ENCODE measurements at places on chromosomes 4 and X.

GRCh38 chr4:19327364-19327763, 924.3 kb upstream of the SLIT2 start:
- no peak for DNase-seq

DNA sequence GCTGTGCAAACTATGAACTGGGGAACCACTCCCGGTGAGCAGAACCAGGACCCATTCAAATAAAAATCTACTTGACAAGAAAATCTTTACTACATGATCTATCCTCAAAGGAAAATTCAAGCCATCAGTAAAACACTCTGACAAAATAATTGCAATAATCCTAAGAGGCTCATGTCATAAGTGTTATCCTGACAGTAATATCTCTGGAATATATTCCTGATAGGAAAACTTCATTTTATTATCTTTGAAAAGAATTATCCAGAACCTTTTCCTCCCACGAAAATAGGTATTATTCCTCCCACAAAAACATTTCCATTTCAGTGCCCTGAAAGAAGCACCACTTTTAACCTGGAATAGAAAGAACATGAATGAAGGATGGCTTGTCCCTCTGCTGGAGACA, 357.7 kb upstream of the PCDH7 start:
- DNase-seq: no peak

GRCh38 chr4:160375772-160376452, 1273.0 kb downstream of the RAPGEF2 start:
- no peak for DNase-seq

DNA sequence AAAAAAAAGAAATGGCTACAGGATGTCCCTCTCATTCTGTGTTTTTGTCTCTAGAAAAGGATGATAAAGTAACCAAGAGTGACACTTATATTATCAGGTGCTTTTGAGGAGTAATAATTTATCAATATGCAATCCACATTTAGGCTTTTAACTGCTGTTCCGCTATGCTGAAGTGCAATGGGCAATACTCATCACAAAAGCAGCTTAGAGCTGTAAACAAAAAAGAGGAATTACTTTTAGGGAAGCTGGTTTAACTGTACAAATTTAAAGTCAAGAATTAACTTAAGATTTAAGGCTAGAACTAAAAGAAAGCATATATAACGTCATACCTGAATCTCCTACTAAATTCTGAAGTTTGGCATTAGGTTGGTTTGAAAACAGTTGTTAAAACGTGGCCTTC, 93.5 kb upstream of the DDX3X start:
- DNase-seq: no peak

GRCh38 chrX:136318156-136318555, 17.4 kb downstream of the ADGRG4 start:
- no peak for DNase-seq

DNA sequence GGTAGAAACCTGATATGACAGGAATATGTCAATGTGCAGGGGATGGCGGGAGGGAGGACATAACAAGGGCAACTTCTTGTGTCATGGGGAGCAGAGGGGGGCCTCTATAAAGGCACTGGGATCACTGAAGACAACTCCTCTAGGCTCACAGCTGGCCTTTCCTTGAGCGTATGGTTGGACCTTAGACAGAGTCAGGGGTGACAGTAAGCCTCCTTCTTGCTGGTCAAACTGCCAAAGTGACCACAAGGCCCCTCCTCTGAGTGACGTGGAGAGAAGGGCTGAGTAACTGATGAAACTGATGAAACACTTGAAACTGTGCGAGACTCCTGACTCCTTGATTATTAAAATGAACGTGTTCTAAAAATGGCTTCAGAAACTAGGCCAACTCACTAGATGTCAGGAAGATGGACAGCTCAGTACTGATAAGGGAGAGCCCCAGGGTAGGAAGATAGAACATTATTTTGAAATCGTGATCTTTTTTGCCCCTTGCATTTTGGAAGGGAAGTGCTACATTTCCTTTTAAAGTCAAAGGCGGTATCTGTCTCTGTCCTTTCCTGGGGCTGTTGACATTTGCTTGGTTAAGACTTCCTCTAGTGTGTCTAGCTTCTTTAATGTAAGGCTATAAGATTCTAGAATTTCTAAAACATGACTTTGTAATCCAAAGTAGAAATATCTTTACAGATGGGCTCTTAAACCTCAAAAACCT, 1.6 kb downstream of the RAB33A start:
- peak; percentile 74 for DNase-seq

- no peak for DNase-seq
Observed at GRCh38 chr4:182102576-182102975, 140.6 kb upstream of the TENM3 start.

DNA sequence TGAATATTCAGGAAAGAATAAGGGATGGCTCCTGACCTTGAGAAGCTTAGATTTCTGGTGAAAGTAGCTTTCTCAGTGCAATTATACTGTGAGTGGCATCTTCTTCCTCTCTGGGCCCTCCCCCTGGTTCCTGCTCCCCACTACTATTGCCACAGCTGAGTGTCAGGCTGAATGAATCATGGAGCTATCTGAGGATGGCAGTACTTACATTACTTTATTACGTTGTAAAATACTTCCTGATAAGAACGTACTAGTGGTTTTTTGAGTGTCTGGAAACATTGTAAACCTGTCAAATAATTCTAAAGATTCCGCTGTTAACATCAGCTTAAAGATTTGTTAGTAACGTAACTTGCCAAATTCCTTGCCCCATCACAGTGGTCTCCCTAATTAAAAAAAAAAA, 36.2 kb downstream of the ARHGAP10 start:
- DNase-seq: no peak
